Activated CD4-positive, alpha-beta T cell treated with anti-CD3 and anti-CD28 coated beads, Interleukin-2, amount 50 U/mL, for 4 hours (primary cell): ENCODE measurements at places on chromosomes 13 and 19.
A peak's percentile ranks its signal among the peaks of the same experiment; 100 is the strongest.

- peak; percentile 66 for DNase-seq
Measured at GRCh38 chr19:35868172-35868822, at the start of gene APLP1. Gene APLP1, plus strand, starts transcription at chr19:35868574. Its CDS starts 63 bp downstream, at chr19:35868637.

DNA sequence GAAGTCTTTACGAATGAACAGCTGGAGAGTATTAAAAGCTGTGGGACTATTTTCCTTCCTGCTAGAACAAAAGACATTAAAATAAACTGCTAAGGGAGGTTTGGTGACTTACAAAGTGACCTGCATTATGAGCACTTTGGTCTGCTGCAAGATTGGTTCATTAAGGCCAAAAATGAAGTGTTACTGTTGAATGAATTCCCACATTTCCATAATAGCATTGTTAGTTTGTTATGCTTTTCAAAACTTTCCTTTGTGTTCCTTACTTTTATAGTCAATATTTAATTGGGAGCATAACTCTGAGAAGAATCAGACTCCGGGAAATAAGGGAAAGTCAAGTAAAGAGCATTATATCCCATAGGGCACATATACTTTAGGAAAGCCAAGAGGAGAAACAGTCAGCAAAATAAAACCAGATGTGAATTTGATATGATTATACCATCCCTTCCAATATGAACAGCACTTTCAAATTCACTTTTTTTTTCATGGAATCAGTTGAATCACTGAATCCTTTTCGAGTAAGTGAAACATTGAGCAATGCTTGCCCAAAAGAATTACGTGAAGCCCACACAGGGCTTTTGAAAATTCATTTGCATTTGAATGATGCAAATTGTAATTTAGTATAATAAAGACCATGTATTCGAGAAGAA, 112.6 kb downstream of the KCTD12 start:
- no peak for DNase-seq

DNA sequence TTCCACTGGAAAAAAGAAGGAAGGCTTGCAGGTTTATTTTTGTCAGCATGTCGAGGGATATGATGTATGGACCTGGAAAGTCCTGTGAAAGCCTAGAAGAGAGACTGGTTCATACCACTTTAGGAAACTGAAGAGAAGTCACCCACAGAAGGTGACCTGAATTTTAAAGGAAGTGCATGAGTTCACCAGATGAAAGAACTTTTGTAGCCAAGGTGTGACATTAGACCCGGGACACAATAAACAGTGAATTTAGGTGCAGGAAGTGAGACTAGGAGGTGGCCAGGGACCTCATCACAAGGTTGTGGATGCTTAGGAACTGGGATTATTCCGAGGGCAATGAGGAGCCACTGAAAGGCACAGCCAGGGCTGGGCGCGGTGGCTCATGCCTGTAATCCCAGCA, 79.1 kb downstream of the ZNF429 start:
- no peak for DNase-seq

DNA sequence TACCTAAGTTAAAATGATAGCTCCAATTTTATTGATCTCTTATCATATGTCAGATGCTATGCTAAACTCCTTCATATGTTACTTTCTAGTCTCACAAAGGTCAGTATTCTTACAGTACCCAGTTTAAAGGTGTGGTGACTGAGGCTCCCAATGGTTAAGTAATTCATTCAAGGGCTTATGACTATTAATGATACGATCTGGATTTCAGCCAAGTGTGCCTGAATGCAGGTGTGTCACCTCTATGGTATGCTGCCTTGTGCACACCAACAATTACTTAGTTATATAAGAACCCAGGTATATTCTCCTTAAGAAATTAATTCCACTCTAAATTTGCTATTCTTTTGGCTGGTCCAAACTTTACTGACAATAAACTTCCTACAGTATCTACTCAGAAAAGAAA, 84.6 kb upstream of the TRPC4 start:
- no peak for DNase-seq

DNA sequence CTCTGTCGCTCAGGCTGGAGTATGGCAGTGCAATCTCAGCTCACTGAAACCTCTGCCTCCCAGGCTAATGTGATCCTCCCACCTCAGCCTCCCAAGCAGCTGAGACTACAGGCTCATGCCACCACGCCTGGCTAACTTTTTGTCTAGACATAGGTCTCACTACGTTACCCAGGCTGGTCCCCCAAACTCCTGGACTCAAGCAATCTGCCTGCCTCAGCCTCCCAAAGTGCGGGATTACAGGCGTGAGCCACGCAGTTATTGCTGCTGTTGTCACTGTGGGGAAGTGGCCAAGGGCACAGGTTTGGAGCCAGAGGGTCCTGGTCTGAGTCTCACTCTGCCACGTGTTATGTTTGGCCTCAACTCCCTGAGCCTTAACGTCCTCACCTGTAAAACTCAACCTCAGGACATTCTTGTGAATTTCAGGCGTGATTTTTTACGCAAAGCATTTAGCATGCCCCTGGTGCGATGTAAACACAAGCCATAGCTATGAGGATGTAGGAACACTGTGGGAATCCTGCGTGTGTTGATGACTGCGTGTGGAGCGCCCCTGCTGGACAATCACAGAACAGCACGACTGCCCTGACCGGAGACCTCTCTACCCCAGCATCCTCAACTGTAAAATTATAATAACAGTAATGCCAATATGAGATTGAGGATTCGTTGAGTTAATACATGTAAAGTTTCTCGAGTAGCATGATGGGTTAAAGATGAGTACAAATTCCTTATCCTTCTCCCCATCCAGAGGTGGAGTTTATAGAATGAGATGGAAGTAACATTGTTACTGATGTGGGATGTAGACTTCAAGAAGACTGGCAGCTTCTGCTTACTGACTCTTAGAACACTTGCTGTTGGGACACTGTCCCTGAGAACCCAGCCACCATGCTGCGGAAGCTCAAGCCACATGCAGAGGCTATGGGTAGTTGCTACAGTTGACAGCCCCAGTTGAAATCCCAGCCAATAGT, 41.8 kb upstream of the PNMA8B start:
- peak; percentile 65 for DNase-seq
